ENCODE measurements at places on chromosomes 2 and 18.
A peak's percentile ranks its signal among the peaks of the same experiment; 100 is the strongest.

DNA sequence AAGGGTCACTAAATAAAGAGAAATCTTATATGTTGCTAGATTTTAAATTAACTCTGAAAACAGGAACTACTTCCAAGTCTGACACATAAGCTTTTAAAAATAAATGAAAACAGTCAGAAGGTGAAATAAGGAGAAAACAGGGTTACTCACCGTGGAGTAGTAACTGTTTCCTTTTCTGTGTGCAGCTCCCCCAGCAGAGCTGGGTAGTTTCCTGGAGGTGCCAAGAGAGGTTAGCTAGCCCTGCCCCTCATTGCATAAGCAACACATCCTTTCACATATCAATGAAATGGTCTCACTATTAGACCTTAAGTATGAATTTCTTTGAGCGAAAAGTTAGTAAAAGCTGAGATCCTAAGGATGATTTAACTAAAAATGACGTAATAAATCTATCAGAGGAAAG is 54.0 kb upstream of the GPR75 start:
- DNase-seq = peak; percentile 6

- no peak for DNase-seq
Observed at GRCh38 chr2:98348066-98348561, 1.9 kb downstream of the CNGA3 start.

DNA sequence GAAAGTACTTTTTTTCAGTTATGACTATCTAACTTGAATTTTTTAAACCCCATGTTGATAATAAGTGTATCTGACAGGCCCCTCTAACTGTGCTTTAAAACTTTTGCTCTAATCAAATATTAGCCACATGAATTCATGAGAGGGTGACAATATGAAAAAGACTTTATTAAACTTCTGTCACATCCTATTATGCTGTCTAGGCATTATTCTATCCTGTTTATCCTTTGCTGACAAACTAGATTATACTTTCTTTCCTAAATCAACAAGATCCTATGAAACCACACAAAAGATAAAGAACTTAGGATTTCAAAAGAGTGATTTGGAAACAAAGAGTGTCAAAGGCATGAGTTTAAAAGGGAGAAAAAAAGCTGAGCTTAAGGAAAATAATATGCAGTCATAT is 57.8 kb downstream of the ST6GAL2 start:
- no peak for DNase-seq

- DNase-seq = no peak
Observed at GRCh38 chr2:79083597-79084251, 4.1 kb downstream of the REG1B start.

DNA sequence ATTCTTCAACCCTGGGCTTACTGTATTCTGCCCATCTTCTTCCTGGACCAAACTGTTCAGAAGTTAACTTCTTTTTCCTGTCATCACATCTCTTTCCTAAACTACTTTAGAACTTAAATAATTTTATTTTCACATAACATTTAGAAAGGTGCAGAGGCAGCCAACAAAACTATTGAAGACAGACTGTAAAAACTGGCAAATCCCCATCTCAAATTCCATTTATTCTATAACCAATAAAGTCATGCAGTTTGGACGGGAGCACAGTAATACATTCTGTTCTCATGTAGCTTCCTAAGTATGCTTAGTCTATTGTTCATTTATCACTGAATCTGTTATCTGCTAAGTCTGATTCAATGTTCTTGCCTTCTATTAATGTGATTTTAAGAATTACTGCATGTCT is 99.1 kb downstream of the SMAD2 start:
- DNase-seq = no peak

DNA sequence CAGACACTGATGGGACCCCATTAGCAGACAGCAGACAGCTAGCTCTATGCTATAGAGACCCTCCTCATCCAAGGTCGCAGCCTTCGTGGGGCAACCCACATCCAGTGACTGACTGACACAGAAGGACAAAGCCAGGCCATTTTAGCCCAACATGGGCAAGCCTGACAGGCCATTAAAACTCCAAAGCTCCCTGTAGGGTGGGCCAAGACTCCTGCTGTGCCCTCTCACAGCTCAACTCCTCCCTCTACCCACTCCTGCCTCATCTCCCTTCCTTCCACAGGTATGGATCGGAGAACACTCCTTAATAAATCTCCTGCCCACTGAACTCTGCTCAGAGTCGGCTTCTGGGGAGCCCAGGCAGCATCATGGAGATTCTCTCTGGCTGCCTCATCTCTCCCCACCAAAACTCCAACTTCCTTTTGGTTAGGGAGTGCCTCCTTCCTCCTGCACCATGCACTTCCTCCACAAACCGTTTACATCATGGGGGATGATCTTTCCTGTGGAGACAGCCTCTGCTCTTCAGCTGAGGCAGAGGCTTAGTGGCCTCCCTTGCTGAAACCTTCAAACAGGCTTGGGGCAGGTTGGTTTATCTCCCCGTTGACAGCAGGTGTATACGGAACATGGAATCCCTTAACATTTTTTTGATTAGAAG is 86.5 kb downstream of the ACTR3 start:
- DNase-seq = no peak

DNA sequence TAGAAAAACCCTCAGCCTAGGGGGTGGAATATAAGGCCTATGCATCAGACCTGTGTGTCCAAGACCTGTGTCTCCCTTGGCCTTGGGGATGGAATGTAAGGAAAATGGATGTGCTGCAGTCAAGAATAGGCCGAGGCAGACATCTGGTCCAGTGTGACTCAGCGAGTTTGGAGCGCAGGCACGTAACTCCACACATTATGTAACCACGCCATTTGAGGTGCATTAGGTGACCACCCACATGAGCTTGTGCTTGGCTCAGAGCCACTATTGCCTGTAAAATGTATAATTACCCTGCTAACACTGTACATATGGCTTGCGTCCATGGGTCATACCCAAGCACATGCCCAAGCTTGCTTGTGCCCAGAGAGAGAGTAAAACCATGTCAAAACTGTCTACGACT is 580.9 kb upstream of the HNMT start:
- DNase-seq = no peak

GRCh38 chr18:10015288-10015701 is 101.5 kb downstream of the VAPA start:
- no peak for DNase-seq

DNA sequence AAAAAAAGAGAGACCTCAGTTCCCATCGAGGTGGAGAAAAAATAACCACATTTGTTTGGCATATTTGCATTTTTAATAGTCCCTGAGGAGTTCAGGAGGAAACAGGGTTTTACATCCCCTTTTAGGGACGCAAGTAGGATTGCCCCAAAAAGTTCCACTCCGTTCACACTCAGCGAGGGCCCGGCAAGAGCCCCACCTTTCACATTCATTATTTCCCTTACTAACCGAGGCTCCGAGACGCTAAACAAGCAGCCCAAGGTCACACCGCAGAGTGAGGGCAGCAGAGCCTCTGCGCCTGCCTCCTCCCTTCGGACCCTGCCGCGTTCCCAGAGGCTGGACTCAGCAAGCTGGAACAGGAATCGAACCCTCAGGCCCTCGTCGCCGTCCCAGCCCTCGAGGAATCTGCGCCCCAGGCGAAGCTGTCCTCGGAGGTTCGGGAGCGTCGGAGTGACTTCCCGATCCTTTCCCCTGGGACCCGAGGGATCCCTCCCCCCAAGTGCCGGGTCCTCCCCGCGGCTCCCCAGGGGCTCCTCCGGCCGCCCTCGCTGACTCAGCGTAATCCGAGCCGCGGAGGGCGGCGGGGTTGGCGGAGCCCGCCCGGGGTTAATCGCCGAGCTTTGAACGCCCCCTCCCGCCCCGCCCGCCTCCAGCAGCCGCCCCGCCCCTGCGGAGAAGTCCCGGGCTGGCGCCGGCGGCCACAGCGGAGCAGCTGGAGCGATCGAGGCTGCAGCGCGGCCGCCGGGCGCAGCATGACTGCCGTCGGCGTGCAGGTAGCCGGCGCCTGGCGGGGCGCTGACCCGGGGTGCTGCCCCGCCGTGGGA is at the start of gene TMEM37:
TSS of gene TMEM37 (plus strand) at position 700 of the 821 bp plus-strand sequence. CDS start at position 750, 50 bp downstream.
- DNase-seq = no peak

GRCh38 chr2:212384027-212384426 is 154.6 kb downstream of the ERBB4 start:
- no peak for DNase-seq

- DNase-seq = no peak
Observed at GRCh38 chr2:88190808-88191721, 20.9 kb downstream of the THNSL2 start.

- DNase-seq = peak; percentile 45
Observed at GRCh38 chr2:172253190-172254052, 150.7 kb upstream of the DLX2 start.

- DNase-seq = no peak
Observed at GRCh38 chr2:230930928-230931555, 6.0 kb upstream of the GPR55 start.

DNA sequence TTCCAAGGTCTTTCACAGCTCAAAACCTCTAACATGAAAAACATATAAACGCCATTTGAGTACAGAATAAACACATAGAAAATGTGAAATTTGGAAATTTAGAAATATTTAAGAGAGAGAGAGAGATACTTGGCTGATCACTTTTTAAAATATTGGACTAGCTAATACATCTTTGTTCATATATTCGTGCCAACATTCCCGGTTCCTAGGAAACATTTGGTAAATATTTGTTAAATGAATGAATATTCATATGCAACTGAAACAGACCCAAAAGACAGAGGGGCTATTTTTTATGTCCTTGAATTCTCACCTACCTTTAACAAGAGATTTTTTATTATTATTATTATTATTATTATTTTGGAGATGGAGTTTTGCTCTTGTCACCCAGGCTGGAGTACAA is 8.3 kb upstream of the COLEC12 start:
- DNase-seq = no peak

DNA sequence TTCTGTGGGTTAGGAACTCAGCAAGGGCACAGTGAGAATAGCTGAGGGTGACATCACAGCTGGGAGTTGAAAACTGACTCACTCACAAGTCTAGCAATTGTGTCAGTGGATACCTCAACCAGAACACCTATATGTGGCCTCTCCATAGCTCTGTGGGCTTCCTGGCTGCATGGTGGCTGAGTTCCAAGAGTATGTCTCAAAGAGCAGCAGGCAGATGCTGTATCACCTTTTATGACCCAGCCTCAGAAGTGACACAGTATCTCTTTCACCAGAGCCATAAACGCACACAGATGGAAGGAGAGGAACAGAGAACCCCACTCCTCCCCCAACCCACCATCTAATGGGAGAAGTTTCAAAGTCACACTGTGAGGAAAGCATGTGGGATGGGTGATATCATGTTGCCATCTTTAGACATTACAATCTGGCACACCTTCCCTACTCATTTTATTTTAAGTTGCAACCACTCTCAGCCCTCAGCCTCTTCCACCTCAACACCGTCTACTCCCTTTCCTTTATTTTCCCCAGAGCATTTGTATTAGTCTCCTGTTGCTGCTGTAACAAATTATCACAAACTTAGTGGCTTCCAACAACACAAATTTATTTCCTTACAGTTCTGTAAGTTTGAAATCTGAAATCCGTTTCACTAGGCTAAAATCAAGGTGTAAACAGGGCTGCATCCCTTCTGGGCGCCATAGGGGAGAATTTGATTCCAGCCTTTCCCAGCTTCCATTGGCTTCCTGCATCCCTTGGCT is 134.6 kb upstream of the SPATS2L start:
- no peak for DNase-seq

DNA sequence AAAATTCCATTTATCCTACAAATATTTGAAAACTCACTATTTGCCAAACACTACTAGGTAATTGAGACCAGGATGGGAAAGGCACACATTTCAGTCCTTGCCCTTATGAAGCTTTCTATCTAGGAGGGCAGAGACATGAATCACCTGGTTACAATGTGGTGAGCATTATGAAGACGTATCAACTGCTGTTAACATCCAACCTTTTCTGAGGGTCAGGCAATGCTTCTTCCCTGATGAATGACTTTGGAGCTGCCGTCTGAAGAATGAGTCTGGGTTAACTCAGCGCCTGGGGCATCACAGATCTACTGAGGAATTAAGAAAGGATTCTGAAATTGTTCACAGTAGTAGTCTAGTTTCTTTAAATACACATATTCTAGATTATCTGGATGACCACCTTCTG is 62.1 kb upstream of the NOSTRIN start:
- DNase-seq = no peak

DNA sequence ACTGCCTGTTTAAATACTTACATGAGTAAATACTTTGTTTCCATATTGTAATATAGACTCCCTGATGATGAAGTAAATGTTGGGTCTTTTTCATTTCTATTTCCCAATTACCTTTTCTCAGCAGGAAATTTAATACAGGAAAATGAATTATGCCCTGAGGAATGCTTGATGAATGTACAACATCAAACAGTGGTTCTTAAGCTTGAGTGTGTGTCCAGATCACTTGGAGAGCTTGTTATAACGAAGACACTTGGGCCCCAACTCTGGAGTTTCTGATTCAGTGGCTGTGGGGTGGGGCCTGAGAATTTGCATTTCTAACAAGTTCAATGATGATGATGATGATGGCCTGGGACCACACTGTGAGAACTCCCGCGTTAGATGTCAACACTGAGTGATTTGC is 7.1 kb upstream of the ME2 start:
- no peak for DNase-seq

DNA sequence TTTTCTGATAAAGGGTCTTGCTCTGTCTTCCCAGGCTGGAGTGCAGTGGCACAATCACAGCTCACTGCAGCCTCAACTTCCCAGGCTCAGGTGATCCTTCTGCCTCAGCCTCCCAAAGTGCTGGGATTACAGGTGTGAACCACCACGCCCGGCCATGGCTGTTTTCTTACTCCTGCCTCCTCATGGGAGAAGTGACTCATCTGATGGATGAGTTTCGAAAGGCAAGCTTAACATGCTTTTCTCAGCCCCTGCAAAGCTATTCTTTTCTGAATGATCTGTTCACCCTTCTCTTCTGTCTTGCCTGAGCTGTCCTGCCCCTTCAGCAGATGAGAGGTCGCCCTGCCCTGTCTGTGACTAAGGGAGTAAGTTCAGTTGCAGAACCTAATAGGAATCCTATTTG is 929 bp upstream of the CREG2 start:
- DNase-seq = no peak

GRCh38 chr2:205695460-205695991 is 13.2 kb downstream of the NRP2 start:
- no peak for DNase-seq

DNA sequence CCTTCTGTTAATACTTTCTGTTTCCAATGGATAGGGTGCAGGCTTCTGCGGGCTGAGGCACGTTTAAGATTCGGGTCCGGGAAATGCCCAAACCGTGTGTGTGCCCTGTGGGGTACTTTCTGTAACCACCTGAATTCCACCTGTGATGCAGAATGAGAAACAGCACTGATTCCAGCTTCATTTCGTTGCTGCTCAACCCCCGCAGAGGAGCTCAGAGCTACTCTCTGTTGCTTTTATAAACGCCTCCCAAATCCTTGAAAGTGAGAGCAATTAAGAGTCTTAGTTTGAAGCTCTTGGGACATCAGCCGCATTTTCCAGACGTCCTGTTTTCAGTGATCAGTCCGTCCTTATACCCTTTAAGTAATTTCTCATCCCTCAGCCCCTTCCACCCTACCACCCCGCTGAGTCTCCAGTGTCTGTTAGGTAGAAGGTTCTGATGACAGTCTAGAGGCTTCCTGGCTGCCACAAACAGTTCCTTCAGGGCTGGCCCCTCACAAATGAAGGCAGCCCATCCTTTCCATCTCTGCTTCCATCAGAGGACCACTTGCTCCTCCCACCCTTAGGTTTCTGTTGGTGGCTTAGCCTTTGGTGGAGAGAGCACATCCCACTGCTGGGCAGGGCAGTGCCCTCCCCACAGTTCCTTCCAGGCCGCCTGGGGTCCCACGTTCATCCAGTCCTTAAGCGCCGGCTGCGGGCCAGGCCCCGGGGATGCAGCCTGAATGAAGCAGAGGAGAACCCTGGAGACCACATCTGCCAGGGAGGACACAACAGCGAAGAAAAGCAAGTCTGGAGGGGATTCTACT is 230.1 kb downstream of the SEPTIN10 start:
- no peak for DNase-seq

- no peak for DNase-seq
Observed at GRCh38 chr2:207616185-207616584, 9.0 kb downstream of the METTL21A start.
